ENCODE measurements at places on chromosomes 6 and 20. TPM values are rescaled to one million over a fixed set of nuclear protein-coding genes. Genes with fewer than 3 reads are reported as not detected.

The PREX1 gene
- 0.22 TPM for polyA plus RNA-seq

The CGA gene
- polyA plus RNA-seq: not detected

The SIRPD gene
- polyA plus RNA-seq: not detected

The RNF39 gene
- polyA plus RNA-seq: 4.4 TPM

The MMP24 gene
- 0.01 TPM for polyA plus RNA-seq

The SPATS1 gene
- not detected for polyA plus RNA-seq

The RNF182 gene
- 0.94 TPM for polyA plus RNA-seq

The BANF2 gene
- not detected for polyA plus RNA-seq

The BMP5 gene
- not detected for polyA plus RNA-seq
